ENCODE measurements at places on chromosomes 13 and 19.

DNA sequence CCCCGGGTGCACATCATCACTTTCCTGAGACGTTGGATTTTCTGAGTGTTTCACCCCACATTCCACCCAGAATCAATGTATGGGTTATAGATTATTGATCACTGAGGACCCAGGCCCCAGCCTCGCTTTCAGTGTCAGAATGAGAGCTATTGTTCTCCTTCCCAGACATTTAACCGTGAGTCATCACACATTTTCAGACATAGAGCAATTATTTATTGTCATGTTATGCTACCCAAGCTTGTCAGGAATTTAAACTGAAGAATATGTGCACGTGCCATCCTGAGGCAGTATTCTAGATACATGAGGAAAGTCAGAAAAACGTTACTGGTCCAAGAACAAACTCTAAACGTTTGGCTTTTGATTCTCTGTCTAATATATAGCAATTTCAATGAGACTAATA lies 276.6 kb upstream of the ZNF507 start:
- no peak for DNase-seq

- DNase-seq = no peak
These were observed 24.8 kb upstream of the ZNF254 start for GRCh38 chr19:24062190-24062589.

DNA sequence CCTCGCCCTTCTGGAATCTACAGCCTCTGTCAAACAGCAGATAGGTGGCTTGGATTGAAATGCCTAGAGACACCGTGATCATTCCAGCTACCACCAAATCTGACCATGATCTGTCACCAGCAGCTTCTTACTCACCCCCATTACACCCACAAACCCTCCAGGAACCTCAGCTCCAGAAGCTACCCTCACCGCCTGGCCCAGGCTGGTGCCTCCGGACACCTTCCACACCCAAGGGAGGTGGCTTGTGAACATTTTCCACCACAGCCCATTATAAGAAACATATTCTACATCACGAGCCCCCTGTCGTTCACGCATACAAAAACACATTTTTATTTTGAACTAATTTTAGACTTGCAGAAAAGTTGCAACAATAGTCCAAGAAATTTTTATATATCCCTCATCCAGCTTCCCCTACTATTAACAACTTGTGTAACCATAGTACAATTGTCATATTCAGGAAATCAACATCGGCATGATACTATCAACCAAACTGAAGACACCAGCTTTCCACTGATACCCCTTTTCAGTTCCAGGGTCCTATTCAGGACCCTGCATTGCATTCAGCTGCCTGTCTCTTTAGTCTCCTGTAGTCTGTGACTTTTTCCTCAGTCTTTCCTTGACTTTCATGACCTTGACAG lies 15.4 kb upstream of the UBE2L5 start:
- no peak for DNase-seq

- DNase-seq = no peak
These were observed 140.0 kb downstream of the MYO16 start for GRCh38 chr13:108769213-108770070.

DNA sequence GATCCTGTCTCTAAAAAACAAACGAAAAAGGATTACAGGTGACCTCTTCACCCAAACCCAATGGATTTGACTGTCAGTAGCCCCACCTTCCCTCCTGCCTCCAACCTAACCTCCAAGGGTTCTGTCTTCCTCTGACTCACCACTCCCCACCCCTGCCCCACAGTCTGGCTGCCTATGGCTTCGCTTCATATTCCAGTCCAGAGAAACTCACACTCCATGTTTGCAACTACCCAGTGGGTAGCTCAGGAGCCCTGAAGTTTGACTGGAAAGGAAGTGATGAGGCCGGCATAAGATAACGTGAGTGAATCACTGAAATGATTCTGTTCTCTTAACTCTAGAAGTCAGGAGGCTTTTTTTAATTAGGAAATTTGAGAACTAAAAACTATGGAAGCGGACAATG lies 303.9 kb downstream of the FOXO1 start:
- no peak for DNase-seq

- DNase-seq = peak; percentile 70
These were observed 19.7 kb downstream of the RFX1 start for GRCh38 chr19:13986348-13986904.

GRCh38 chr13:67538906-67539305 lies 308.8 kb upstream of the PCDH9 start:
- DNase-seq = no peak

Measured in mesothelial cell of epicardium (in vitro differentiated cells).